ENCODE measurements at places on chromosomes 6 and 20.

DNA sequence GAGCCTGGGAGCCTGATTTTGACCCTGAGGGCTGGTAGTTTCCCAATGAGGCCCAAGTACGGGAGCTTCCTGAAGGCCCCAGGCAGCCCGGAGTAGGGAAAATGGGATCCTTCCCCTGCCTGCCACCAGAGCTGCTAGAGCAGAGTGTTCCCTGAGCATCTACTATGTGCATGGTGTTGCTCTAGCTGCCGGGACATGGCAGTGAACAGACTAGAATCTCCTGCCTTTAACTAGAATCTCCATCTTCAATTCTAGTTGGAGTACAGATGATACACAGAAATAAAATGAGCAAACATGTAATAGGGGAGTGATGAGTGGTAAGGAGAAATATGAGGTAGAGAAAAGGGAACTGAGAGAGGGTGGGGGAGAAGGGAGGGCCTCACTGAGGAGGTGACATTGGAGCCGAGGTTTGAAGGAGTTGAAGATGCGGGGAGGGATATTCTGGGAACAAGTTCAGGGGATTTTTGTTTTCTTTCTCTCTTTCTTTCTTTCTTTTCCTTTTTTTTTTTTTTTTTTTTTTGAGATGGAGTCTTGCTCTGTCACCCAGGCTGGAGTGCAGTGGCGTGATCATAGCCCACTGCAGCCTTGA lies 18.5 kb downstream of the VSTM2L start:
- DNase-seq, result no peak

GRCh38 chr20:54112221-54112884 lies 42.0 kb upstream of the BCAS1 start:
- no peak for DNase-seq

- no peak for DNase-seq
Observed at GRCh38 chr6:45961125-45961524, 54.5 kb downstream of the CLIC5 start.

- no peak for DNase-seq
Observed at GRCh38 chr20:58472273-58473018, 42.8 kb downstream of the APCDD1L start.

- DNase-seq, result no peak
Observed at GRCh38 chr6:119445666-119446065, 96.1 kb upstream of the MAN1A1 start.

- DNase-seq, result no peak
Observed at GRCh38 chr20:36407199-36407733, 101.1 kb downstream of the DLGAP4 start.

GRCh38 chr6:5280920-5281319 lies 19.6 kb downstream of the FARS2 start:
- no peak for DNase-seq

GRCh38 chr6:6906570-6907213 lies 201.1 kb upstream of the RREB1 start:
- no peak for DNase-seq

- peak; percentile 40 for DNase-seq
Observed at GRCh38 chr20:1700990-1701389, 43.4 kb upstream of the SIRPG start.

DNA sequence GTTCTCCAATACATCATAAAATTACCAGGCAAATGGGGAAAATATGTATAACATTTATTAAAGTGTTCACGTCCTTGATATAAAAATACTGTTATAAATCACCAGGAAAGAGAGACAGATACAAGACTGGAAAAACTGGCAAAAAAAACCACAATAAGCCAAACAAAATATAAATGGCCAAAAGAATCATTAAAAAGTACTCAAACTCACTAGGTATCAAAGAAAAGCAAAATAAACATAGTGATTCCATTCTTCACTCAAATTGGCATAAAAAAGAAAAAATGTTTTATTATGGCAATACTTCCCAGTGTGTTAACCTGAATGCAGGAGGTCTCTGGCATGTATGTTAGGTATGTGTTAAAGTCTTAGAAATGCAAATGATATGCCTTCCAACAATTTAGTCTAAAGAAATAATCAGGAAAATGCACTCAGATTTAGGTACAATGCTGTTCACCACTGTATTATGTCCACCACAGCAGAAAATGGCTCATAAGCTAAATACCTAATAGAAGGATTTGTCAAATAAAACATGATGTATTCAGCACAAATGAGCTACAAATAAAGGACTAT lies 21.4 kb downstream of the SLC23A2 start:
- DNase-seq, result no peak

DNA sequence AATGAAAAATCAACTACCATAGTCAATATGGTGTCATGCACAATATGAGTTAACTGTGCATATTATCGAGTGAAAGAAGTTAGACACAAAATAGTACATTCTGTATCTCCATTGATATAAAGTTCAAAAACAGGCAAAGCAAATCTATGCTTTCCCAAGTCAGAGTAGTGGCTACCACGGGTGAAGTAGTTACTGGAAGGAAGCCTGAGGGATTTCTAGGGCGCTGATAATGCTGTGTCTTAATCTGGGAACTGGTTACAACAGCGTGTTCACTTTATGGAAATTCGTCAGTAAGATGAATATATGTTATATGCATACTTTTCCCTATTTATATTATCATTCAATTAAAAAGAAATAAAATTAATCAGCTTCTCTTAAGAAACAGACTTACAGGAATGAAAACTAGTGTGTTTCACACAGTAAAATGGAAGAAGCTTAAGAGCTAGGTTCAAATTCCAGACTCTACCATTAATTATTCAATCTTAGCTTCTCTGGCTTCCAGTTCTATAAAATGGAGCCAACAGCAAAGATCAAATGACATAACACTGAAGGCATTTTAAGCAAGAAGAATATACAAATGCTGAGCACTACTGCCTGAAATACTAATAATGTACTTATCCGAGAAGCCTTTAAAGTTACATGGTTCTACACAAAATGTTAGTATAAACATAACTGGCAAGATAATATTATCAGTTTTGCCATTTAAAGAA lies 19.2 kb downstream of the BACH2 start:
- DNase-seq, result no peak

- no peak for DNase-seq
Observed at GRCh38 chr6:87164004-87164403, 8.6 kb downstream of the ZNF292 start.

GRCh38 chr6:118198746-118199145 lies 291.7 kb downstream of the SLC35F1 start:
- no peak for DNase-seq

GRCh38 chr6:109349419-109349987 lies 32.8 kb downstream of the CD164 start:
- peak; percentile 97 for DNase-seq

- no peak for DNase-seq
Observed at GRCh38 chr20:4216866-4217265, 201.5 kb upstream of the RNF24 start.
